ENCODE measurements at places on chromosomes 2 and 18.

DNA sequence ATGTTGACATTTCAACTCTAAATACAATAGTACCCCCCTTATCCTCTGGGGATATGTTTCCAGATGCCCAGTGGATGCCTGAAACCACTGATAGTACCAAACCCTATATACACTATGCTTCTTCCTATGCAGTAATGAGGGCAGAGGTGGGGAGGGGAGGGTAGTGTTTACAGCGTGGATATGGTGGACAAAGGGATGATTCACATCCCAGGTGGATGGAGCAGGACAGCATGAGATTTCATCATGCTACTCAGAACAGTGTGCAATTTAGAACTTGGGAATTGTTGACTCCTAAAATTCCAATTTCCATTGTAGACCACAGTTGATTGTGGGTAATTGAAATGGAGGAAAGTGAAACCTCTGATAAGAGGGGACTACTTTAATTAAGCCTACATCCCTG, 75.4 kb downstream of the TSN start:
- DNase-seq: no peak

- no peak for DNase-seq
Observed at GRCh38 chr2:144372410-144373080, 147.4 kb downstream of the ZEB2 start.

DNA sequence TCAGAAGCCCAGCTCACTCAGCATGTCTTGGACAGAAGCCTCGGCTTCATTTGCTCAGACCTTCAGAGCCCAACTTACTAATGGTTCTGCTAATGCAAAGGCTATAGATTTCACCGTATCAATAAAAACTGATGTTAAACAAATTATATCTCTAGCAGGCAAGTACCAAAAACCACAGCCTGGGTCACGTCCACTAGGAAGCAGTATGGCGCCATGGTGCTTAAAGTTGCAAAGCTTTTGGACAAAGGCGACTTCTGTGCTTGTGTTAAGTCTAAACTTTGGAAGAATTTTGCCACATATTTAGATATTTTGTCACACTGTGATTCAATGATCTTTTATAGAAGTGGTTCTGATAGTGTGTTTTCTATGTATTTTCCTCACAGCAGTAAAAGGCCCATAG, 276.8 kb upstream of the PARD3B start:
- DNase-seq: no peak

DNA sequence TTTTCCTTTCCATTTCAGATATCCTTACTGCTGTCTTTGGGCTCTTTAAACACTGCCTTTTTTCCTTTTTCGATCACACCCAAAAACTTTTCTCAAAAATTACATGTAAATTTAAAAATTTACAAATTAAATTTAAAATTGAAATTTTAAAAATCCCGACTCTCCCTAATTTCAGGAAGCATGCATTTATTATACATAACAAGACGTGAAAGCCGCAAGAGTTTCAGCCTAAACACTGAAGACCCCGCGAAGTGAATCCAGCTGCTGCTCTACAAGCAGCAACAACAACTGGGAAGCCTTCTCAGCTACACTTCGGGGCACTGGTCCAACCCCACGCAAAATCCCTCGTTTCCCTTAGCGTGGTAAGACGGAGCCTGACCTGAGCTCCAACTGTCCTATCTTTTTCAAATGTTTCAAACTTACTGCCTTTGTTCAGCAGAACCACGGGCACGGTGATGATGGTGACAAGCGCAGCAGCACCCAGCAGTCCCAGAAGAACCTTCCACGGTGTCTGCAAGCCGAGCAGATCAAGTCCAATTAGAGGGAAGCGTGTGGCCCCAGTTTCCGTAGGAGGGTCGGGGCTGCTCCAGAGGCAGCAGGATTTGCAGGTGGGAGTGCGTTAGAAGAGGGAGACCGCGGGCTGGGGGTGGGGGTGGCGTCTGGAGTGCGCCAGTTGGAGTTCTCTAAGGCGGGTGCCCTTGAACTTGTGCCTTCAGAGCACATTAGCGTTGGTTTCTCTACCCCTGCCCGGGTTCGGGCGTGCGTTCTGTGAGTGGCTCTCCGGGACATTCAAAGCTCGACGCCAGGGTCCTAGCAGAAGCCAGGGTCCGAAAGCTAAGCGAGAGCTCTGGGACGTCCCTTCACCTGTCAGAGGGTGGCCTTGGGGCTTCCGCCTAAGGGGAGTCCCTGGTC, 783 bp downstream of the DPP4 start:
- peak; percentile 22 for DNase-seq

- no peak for DNase-seq
Observed at GRCh38 chr2:216149741-216150140, 40.6 kb downstream of the XRCC5 start.

DNA sequence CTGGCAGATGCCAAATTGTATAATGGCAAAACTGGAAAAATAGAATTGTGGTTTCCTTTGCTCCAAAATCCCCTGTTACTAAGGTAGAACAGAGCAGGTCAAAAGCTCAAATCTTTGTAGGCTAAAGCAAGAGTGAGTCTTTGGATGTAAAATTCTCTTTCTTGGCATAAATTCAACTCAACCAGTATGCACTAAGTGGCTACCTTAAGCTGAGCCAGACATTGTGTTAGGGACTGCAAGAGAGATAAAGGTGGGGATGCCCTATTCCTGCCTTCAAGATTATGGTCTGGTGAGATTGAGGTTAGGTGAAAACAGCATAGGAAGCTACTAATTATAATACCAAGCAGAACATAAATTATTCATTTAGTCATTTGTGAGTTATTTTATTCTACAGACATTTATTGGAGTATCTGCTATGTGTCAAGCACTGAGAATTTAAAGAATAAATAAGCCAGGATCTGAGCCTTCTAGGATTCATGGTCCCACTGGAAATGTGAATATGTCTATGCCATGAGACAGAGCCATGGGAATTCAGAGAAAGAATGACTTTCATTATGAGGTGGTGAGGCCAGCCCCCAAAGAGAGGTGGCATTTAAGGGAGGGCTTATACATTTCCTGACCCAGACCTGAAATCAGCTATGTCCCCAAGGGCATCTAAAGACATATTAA, 198.0 kb upstream of the NCKAP5 start:
- DNase-seq: no peak

- DNase-seq: no peak
Observed at GRCh38 chr2:200479692-200480265, 30.1 kb downstream of the KCTD18 start.

DNA sequence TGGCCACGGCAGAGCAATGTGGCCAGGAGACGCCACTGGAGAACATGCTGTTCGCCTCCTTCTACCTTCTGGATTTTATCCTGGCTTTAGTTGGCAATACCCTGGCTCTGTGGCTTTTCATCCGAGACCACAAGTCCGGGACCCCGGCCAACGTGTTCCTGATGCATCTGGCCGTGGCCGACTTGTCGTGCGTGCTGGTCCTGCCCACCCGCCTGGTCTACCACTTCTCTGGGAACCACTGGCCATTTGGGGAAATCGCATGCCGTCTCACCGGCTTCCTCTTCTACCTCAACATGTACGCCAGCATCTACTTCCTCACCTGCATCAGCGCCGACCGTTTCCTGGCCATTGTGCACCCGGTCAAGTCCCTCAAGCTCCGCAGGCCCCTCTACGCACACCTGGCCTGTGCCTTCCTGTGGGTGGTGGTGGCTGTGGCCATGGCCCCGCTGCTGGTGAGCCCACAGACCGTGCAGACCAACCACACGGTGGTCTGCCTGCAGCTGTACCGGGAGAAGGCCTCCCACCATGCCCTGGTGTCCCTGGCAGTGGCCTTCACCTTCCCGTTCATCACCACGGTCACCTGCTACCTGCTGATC, 4.9 kb downstream of the GPR17 start:
- DNase-seq: no peak

DNA sequence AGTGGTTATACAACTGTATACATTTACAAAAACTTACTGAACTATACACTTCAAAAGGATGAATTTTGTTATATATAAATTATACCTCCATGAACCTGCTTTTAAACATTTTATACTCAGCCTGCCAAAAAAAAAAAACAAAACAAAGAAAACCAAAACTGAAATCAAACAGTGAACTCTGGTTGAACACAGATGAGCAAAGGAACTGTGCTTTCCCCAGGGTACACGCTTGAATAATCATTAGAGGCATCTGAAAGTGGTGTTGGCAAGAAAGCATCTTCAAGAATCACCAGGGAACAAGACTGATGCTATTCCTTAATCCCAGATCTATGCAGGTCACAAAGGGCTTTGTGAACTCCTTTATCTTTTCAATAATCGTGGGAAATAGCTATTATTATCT, 77.0 kb upstream of the LYPD1 start:
- DNase-seq: no peak

DNA sequence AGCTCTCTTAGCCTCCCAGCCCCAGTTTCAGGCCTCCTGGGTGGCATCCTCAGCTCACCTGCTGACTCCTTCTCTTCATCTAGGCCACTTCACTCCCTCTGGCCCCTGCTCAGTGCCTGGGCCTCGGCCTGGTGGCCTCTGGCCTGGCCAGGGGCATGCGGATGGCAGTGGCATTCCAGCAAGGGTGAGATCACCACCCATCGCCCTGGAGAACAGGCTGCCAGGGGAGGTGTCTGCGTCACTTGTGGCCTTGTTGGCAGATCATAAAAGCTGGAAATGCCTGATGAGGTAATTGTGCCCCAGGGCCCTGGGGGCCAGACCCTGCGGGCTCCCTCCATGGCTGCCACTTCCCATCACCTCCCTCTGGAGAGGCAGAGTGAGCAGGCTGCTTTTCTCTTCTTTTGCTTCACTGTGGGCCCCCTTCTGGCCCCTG, 72.5 kb upstream of the SMAD2 start:
- no peak for DNase-seq

GRCh38 chr2:112465382-112465781, 16.6 kb upstream of the TTL start:
- no peak for DNase-seq

GRCh38 chr2:183166210-183166609, 42.0 kb downstream of the NUP35 start:
- no peak for DNase-seq

DNA sequence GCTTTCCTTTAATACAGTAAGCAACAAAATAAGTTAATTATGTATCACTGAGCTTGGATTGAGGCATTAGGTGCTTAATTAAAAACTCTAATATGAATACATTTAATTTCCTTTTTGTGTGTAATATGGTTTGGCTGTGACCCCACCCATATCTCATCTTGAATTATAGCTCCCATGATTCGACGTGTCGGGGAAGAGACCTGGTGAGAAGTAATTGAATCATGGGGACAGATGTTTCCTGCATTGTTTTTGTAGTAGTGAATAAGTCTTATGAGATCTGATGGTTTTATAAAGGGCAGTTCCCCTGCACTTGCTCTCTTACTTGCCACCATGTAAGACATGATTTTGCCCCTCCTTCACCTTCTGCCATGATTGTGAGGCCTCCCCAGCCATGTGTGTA, 325.4 kb upstream of the CDH7 start:
- DNase-seq: no peak

DNA sequence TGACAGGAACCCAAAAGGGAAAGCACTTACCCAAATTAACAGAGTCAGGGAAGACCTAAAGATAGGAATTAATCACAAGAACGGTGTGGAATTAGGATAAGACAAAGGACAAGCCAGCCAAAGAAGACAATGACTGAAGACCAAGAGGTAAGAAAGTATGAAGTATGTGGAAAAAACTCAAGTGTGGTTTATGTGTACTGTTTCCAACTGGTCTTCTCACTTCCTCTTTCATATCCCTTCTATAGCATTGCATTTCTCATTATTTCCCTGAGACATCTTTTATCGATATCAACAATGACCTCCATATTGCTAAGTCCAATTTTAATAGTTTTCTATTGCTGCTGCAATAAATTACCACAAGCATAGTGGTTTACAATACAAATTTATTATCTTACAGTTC, 313.5 kb upstream of the SLC39A10 start:
- no peak for DNase-seq

- no peak for DNase-seq
Observed at GRCh38 chr2:127563458-127564428, 28.3 kb downstream of the MYO7B start.

GRCh38 chr2:194730266-194730665, 926.8 kb upstream of the SLC39A10 start:
- DNase-seq: no peak

DNA sequence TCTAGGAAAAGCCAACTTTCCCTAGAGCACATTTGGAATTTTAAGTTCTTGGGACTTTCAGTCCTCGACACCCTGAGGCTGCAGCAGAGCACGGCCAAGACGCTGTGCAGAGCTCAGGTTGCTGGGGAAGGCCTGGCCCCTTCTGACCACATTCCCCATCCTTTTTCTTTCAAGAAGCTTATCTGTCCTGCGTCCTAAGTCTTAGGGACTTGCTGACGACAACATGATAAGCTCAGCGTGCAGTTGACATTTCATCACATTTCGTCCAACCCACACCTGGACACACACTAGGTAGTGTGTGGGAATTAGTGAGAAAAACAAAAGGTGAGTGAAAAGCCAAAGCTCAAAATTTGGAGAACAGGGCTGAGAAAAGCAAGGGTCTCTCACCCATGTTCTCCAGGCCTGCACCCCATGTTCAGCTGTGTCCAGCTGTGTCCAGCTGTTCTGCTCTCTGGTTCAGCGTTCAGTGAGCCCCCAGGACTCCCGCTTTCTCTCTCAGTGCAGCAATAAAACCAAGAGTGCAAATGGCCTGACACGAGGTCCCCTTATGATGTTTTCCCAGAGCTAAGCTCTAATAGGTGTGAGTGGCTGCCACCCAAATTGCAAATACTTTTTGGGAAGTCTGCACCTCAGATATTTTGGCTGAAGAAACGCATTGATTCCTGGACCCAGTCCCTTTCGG, 101.9 kb downstream of the RGPD3 start:
- no peak for DNase-seq

DNA sequence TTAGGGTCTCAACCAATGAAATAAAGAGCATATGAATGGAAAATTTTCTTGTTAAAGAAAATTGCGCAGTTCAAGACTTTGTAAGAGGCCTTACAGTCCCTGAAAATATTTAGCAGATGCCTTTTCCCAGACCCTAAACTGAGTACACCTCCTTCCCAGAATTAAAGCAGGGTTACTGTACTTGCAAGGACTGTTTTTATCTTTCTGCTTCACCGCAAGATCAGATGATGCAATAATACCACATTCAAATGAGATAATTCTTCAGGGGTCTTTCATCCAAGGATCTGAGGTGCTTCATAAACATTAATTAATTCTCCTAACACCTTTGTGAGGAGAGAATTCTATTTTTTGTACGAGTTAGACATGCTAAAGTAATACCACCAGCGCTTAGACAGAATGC, 1071.8 kb upstream of the PIK3C3 start:
- DNase-seq: no peak

- no peak for DNase-seq
Observed at GRCh38 chr18:26667046-26667445, 118.7 kb upstream of the KCTD1 start.

DNA sequence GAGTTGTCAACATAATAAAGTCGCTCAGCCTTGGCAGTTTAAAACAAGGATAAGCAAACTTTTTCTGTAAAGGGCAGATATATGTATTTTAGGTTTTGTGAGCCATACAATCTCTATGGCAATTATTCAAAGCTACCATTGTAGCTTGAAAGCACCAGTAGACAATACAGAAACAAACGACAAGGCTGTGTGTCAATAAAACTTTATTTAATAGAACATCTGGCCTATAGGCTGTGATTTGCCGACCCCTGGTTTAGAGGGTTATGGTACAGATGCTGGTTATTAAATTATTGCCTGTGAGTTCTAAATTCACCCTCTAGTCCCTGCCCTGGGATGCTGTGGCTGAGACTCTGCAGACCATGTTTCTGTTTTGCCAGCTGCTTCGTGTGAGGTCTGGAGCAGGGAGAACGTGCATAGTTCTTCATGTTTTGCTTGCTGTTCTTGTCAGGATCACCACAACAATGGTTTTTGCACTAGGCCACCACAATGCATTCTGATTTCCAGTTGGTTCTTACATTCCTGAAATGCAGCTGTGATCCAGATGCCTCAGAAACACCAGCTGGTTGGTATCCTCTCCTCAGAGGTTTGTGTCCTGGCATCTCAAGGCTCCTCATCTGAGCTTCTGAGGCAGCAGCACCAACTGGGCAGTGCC, 46.6 kb downstream of the ICOS start:
- DNase-seq: no peak
